HFFc6 (cell line): ENCODE measurements at places on chromosomes 4 and X. TPM values are rescaled to one million over a fixed set of nuclear protein-coding genes. Genes with fewer than 3 reads are reported as not detected.
A peak's percentile ranks its signal among the peaks of the same experiment; 100 is the strongest.

- DNase-seq: no peak
Measured at GRCh38 chr4:55386073-55386472, 9.7 kb upstream of the TMEM165 start.

GRCh38 chrX:39416547-39417260 is 615.4 kb downstream of the MID1IP1 start:
- no peak for DNase-seq

GRCh38 chr4:164959896-164960295 is 17.6 kb downstream of the TRIM61 start:
- DNase-seq: peak; percentile 10

The SLC7A11 gene
- total RNA-seq: 12.0 to 54.1 TPM (median 16.4 TPM) in 3 replicates

GRCh38 chrX:19804151-19804550 is 83.2 kb downstream of the SH3KBP1 start:
- no peak for DNase-seq

DNA sequence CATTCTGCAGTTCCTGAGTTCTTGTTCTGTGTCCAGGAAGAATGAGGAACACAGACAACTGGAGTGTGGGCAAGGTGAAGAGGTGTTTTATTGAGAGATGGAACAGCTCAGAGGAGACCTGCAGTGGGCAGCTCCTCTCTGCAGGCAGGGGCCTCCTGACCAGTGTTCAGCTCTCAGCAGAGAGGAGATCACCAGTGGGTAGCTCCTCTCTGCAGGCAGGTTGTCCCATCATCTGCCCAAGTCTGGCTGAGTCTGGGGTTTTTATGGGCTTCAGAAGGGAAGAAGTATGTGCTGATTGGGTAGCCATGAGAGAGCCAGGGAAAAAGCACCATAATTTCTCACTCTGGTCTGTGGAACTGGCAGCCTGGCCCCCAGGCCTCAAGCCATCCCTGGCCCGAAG is 56.0 kb upstream of the RASGEF1B start:
- no peak for DNase-seq

DNA sequence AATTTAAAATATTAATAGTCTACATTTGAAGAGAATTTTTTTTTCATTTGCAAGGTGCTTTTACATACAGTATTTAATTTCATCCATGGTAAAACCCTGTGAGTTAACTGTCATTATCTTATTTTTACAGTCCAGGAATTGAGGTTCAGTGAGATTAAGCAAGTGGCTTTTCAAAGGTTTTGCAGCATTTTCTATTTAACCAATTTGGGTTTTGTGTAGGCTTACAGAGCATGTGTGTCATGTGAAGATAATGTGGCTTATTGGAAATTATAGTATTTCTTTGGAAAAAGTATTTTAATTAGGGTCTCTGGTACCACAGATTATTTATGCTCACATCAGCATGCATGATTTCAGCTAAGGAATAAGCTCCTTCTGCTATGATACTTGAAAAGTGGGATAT is 4.5 kb downstream of the XK start:
- no peak for DNase-seq

The TMEM156 gene
- total RNA-seq: 0.15 to 0.40 TPM (median 0.17 TPM) in 3 replicates

The DMD gene
- total RNA-seq: 5.5 and 5.9 TPM in 2 replicates

- DNase-seq: no peak
Measured at GRCh38 chrX:136899221-136899620, 18.7 kb upstream of the RBMX start.

DNA sequence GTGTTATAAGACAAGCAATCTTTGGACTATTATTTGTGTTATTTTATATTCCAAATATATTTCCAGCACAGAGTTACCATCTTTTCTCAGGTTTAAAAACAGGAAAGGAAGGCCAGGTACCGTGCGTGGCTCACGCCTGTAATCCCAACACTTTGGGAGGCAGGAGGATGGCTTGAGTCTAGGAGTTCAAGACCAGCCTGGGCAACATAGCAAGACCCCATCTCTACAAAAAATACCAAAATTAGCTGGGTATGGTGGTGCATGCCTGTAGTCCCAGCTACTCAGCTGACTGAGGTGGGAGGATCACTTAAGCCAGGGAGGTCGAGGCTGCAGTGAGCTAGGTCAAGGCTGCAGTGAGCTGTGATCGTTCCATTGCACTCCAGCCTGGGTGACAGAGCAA is 140.0 kb downstream of the POLA1 start:
- no peak for DNase-seq

The SLC10A6 gene
- total RNA-seq: 0.33 to 0.73 TPM (median 0.36 TPM) in 3 replicates

GRCh38 chr4:179467878-179468277 is 2025.6 kb upstream of the AGA start:
- no peak for DNase-seq

- no peak for DNase-seq
Measured at GRCh38 chr4:56149591-56149990, 200.8 kb downstream of the CEP135 start.

The GAGE1 gene
- total RNA-seq: not detected in 3 replicates

DNA sequence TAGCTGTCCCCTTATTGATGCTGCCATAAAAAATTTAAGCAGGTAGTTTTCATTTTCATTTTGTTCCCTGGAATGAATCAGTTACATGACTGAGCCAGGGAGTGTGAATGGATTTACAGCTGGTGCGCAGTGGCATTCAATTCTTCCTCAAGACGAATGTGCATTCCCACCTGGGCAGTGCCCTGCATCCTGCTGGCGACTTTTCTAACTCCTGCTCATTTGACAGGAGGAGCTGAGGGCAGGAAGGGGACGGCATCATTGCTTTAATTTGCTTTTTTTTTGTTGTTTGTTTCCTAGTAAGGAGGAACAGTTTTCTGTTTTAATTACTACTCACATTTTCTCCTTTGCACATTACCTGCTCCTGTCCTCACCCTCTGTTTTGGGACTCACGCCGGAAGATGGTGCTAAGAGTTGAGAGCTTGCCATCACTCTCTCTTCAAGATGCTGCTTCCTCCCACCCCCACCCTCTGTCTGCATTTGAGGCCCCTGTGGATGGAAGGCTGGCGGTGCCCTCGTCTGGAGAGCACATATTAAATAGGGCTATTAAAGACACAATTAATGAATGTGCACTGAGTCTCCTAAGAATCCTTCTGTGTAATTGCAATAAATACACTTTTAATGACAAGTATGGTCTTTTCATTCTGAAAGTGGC is 35.8 kb downstream of the PSAPL1 start:
- no peak for DNase-seq

The COL4A6 gene
- 0.10 to 0.15 TPM (median 0.15 TPM) in 3 replicates for total RNA-seq

The DACH2 gene
- total RNA-seq: not detected in 3 replicates

The PCDH19 gene
- total RNA-seq: 0.03 and 0.11 TPM in 2 replicates

GRCh38 chr4:147823130-147823529 is 91.2 kb downstream of the ARHGAP10 start:
- DNase-seq: no peak

DNA sequence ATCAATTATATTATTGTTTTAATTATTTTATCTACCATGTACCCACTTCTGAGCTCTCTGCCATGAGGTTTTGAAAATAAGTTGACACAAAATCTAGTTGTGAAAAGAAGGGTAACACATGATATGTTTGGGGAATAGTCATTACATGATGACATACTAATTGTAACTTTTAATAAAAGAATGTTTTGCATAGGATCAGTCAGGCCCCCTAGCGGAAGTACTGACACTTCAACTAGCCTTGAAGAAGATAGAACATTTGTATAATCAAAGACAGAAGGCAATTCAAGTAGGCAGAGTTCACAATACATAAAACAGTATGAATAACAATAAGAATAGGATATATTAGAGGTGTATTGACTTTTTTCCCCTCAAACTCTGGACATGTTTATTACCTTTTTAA is 1191.0 kb upstream of the AGA start:
- no peak for DNase-seq

GRCh38 chr4:103354006-103354405 is 155.9 kb upstream of the CENPE start:
- DNase-seq: no peak

- DNase-seq: no peak
Measured at GRCh38 chrX:40719731-40720130, 15.6 kb downstream of the MED14 start.

The C1QTNF7 gene
- total RNA-seq: not detected in 2 replicates

DNA sequence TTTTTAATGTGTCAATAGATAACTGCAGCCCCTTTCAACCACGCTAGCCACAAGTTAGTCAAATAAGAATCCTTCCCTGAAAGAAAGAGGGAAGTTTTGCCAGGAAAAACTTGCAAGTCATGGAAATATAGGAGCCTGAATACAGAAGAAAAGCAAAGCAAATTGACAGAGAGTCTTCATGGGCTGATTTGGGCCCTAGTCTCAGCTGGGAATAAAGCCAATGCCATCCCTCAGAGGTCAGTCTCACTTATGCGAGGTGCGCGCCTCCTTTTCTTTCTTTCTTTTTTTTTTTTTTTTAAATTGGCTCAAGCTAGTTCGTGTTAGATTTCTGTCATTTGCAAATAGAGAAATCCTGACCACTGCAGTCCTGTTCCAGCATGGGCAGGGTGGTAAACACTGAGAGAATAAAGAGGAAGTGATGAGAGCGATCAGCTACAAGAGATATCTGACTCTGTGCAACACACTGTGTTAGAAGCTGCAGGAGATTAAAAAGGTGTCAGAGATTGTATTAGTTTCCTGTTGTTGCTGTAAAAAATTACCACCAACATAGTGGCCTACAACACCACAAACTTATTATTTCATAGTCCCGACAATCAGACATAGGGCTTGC is 299.7 kb downstream of the LDB2 start:
- DNase-seq: no peak

The SLC6A8 gene
- 15.7 to 34.0 TPM (median 31.1 TPM) in 3 replicates for total RNA-seq

The ENPEP gene
- total RNA-seq: 0.03 TPM in 1 of 2 replicates, not detected in the other

GRCh38 chr4:74319470-74319869 is 11.2 kb downstream of the EPGN start:
- DNase-seq: peak; percentile 16

DNA sequence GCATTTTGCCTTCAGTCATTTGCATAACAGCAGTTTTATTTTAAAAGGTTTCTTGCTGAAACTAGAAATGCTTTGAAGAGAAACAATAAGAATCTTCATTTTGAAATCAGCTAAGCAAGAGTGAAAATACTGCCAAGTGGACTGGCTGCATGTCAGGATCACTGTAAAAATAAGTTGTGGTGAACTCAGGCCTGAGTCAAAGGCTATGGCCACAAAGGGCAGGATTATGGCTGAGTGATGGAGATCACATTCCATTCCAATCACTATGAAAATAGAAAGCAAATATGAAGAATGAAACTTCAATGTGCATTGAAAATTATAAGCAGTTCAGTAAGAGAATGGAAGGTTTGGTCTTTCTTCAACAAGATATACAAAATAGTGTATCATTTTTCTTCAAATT is 224.5 kb downstream of the PCDH18 start:
- peak; percentile 50 for DNase-seq

The CHRDL1 gene
- total RNA-seq: 0.70 to 3.0 TPM (median 0.85 TPM) in 3 replicates

DNA sequence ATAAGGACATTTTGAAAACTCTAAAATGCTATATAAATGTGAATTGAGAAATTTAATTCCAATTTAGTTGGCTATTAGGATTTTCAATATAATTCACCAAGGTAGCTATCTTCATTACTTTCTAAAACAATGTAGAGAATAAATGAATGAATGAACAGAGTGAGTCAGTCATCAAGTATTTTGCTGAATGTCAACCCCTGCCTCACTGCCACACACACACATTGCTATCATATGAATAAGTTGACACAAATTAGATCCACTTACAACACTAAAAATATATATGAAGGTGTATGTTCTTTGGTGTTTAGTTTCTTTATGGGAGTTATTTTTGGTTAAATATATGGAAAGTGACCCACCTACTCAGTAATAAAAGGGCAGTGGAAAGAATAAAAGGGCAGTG is 141.4 kb upstream of the SMIM10 start:
- peak; percentile 31 for DNase-seq

The AFP gene
- total RNA-seq: 1.4 to 2.5 TPM (median 1.6 TPM) in 3 replicates

The PLCXD1 gene
- 22.1 to 29.2 TPM (median 27.6 TPM) in 3 replicates for total RNA-seq
